Hematopoietic multipotent progenitor cell (in vitro differentiated cells): ENCODE measurements at places on chromosomes 16 and 17.

GRCh38 chr17:76011951-76012350 lies 11.3 kb downstream of the CDK3 start:
- no peak for DNase-seq

GRCh38 chr17:10171122-10171571 lies 27.3 kb downstream of the GAS7 start:
- DNase-seq, result peak; percentile 49

GRCh38 chr17:77882481-77883212 lies 75.9 kb upstream of the TNRC6C start:
- DNase-seq, result peak; percentile 81

DNA sequence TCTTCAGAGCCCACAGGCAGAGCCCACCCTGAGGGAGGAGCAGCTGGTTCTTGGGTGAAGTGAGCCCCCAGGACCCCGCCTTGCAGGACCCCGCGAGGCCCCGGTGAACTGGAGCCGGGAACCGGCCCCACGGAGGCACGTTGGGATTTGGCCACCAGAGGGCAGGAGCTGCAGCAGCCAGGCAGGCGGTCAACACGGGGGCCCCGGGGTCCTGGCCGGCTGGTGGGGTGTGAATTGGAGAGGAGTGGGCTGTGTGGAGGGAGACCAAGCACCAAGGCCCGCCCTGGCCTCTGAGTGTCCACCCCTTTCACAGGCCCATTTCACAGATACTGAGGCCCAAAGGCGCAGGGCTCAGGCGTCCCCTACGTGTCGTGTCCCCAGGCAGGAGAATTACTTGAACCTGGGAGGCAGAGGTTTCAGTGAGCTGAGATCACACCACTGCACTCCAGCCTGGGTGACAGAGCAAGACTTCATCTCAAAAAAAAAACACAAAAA lies 2.2 kb downstream of the DPEP1 start:
- DNase-seq, result peak; percentile 29

DNA sequence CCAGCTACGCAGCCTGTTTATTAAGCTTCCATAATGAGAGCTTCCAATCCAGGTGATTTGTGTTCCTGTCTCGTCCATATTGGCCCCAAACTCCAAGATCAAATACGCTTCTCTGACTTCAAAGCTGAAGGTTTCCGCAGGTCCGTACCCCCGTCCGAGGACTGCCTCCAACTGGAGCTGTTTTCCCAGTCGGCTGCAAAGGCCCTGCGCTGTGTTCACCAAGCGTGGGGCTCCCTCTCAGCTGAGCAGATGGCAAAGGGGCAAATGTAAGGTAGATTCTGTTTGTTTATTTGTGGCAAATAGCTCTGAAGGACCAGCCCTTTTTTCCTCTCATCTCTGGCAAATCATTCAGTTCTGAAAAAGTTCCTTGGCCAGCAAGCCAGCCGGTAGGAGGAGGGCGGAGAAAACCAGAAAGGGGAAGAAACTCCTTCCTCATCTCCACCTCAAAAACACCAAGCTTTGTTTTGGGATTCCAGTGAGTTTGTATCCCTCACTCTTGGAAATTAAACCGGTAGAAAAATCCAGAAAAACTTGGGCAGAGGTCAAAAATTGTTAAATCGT lies 35.2 kb downstream of the NXN start:
- no peak for DNase-seq

GRCh38 chr17:29720551-29720950 lies 97.8 kb upstream of the CORO6 start:
- DNase-seq, result no peak

DNA sequence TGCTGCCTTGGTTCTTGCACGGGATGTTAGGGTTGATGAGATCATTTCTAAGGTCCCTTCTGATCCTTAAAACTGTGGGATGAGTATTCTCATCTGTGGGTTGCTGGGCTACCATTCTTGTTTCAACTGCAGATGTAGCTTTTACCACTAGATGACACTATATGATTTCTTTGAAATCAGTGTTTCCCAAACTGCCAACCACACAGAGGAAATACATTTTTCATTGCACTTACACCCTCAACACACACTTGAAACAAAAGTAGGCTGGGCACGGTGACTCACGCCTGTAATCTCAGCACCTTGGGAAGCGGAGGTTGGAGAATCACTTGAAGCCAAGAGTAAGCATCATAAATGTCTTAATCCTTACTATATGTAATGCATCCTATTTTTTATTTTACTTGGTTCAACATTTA lies 15.3 kb downstream of the LCMT1 start:
- DNase-seq, result no peak

DNA sequence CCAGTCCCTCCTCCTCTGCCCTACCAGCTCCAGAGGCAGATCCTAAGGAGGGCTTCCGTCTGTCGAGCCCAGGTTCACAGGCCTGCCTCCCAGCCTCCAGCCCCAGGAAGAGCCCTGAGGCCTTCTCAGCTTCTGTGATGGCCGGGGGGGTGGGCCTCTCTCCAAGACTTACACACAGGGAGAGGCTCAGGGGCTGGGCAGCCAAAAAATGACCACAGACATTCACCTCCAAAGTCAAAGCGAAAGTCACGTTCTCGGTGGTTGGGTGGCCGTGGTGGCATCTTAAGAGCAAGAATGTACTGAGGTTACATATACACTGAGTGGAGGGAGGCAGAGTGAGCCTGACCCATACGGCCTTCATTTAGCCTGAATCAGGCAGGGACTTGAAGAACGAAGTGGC lies 119.1 kb downstream of the CCDC182 start:
- DNase-seq, result no peak

DNA sequence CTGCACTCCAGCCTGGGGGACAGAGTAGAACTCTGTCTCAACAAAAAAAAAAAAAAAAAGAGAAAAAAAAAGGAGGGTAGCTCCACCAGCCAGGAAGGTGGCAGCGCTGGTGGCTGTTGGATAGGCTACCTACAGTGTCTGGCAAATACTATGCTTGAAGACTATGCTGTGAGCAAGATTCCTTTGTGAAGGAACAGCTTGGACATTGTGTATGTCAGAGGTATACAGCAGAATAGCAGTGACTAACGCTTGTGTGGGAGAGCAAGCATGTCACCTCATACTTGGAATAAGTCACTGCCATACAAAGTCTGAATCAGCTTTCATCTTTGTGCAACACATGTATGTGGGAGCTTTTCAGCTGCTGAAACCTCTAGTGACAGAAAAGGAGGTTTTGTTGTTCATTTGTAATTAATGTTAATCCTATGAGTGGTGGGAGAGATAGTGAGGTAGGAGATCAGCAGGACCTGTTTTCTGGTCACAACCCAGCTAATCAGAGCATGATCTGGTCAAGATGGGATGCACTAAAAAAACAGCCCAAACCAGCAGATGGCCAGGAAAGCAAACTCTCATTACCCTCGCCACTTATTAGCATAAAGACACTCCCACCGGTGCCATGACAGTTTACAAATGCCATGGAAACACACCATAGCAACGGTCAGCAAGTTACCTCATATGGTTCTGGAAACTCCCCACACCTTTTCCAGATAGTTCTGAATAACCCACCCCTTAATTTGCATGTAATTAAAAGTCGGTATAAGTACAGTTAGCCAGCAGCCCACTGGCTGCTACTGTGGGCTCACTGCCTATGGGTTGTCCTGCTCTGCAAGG lies 6.8 kb upstream of the ITGAD start:
- peak; percentile 62 for DNase-seq

GRCh38 chr16:51753467-51754127 lies 602.5 kb upstream of the SALL1 start:
- no peak for DNase-seq

DNA sequence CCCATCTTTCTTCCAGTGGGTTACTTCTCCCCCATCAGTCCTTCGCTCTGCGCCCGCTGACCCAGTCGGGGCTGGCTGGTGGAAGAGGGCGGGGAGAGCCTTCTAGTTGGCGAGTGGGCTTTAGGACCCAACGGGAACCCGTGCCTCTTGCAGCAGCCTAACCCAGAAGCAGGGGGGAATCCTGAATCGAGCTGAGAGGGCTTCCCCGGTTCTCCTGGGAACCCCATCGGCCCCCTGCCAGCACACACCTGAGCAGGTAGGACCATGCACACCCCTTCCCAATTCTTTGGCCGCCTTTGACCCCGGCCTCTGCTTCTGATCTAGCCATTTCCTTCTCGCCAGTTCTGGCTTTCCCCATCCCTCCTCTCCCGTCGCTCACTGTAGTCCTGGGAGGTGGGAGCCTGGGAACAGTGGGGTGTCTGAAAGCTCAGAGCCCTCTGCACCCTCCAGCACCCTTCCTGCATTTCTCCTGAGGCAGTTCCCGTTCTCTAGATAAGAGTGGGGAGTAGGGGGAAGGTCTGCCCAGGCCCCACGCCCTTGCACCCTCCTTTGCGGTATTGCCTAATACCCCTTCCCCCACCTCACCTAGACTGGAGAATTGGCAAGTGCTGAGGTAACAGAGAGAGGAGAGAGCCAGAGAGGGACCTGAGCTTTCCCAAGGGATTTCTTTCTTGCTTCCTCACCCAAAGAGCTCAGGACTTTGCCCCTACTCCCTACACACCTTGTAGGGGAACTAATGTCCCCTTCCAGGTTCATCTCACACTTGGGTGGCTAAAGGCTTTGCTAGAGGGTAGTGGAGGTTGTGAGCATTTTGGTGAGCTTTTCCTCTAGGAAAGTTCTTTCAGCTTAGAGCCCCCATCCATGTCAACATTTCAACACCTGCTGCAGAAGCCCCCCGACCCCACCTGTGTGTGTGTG lies at the start of gene RARA:
RARA (plus strand) TSS at position 150 of the 918 bp plus-strand sequence. CDS start 22,039 bp downstream, outside the sequence.
- no peak for DNase-seq

DNA sequence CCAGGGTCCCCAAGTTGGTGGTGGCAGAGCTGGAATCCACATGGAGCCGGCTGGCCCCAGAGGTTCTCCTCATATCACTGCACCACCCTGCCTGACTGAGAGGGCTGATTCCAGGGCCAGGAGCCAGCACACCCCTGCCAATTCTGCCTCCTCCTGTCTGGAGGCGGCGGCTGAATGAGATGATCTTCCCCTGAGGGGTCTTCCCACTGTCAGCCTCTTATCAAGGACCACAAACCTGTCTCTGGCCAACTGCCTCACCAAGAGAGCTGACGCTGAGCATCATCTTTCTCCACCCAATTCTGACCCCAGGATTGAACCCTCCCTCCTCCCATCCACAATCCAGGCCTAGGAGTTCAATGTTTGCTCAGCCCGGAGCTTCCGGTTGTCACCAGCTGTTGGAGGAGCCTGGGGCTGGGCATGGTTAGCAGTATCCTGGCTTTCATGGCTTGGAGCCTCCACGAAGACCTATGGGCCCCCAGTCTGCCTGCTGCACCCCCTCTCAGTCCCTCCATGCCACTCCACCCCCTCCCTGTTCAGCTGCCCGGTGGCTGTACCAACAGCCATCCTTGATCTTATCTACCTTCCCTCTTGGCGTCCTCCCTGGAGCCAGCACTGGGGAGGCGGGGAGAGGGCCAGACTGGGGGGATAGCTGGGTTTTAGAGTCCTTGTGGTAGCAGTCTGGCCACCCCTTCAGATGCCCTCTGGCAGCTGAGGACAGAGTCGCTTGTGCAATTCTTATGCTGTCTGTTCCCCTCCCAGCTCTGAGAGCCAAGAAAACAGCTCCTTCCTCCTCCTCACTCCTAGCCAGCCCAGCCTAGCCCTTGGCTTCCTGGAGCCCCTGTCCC lies 25.6 kb downstream of the ABCC3 start:
- no peak for DNase-seq

DNA sequence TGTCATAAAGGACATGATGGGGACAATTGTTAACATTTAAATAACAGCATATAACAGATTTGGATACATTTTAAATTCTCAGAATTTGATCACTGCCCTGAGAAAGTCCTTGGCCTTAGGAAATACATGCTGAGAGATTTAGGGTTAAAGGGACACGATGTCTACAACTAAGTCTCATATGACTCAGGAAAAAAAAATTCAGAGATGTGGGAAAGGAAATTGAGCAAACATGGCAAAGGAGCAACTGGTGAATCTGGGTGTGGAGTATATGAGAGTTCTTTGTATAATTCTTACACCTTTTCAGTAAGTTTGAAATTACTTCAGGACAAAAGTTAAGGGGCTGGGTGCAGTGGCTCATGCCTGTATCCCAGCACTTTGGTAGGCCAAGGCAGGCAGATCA lies 18.2 kb downstream of the MPP3 start:
- no peak for DNase-seq

DNA sequence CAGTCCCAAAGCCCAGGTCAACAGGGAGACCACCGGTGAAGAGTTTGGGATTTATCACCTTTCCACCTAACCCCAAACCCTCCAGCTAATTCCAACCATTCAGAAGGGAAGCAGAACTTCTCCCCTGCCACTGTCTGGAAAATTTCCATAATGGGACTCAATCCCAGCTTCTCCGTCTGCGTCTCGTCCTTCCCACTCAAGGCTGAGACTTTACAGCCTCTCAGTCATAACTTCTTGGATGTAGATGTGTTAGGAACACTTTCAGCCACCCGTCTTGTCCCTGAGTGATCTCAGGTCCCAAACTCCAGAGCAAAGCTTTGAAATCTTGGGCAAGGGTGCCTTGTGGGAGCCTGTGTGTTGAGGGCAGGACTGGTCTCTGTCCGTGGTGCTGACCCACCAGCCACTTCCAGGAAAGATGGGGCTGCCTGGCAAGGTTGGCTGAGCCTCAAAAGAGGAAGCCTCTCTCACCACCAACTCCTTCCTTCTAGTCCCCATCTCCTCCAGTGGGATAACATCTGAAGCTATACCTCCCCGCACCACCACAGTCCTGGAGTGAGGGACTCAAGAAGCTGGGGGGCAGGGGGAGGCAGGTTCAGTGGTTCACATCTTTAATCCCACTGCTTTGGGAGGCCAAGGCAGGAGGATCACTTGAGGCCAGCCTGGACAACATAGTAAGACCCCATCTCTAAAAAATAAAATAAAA lies 9.3 kb downstream of the GAS2L2 start:
- DNase-seq, result peak; percentile 49

GRCh38 chr17:80577876-80578570 lies 33.4 kb downstream of the RPTOR start:
- DNase-seq, result no peak

DNA sequence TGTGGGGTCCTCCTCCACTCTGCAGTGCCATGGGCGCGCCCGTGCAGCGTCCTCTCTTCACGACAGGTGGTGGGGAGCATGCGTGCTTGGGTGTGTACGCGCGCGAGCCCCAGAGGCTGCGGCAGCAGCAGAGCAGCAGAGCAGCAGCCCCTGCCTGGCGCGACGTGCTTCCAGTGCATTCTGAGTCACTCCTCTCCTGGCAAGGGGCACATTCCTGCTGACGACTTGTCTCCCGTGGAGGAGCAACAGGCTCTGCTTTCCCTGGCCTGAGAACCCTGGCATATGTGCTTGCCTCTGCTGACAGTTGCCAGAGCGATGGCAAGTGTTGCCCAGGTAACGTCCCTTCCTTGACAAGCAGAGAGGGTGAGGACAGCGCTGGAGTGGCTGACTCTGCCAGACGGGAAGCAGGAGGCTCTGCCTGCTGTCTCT lies 133.8 kb upstream of the PLCG2 start:
- no peak for DNase-seq

- no peak for DNase-seq
Measured at GRCh38 chr17:6510321-6510977, 45.9 kb downstream of the PITPNM3 start.

- DNase-seq, result no peak
Measured at GRCh38 chr17:4617590-4618351, 23.7 kb downstream of the ALOX15 start.

- no peak for DNase-seq
Measured at GRCh38 chr17:65633988-65634387, 72.5 kb upstream of the AXIN2 start.

- DNase-seq, result peak; percentile 29
Measured at GRCh38 chr17:35449371-35449931, 885 bp upstream of the SLFN13 start.
